Mammary epithelial cell (primary cell): ENCODE measurements at places on chromosomes 5 and 9.

DNA sequence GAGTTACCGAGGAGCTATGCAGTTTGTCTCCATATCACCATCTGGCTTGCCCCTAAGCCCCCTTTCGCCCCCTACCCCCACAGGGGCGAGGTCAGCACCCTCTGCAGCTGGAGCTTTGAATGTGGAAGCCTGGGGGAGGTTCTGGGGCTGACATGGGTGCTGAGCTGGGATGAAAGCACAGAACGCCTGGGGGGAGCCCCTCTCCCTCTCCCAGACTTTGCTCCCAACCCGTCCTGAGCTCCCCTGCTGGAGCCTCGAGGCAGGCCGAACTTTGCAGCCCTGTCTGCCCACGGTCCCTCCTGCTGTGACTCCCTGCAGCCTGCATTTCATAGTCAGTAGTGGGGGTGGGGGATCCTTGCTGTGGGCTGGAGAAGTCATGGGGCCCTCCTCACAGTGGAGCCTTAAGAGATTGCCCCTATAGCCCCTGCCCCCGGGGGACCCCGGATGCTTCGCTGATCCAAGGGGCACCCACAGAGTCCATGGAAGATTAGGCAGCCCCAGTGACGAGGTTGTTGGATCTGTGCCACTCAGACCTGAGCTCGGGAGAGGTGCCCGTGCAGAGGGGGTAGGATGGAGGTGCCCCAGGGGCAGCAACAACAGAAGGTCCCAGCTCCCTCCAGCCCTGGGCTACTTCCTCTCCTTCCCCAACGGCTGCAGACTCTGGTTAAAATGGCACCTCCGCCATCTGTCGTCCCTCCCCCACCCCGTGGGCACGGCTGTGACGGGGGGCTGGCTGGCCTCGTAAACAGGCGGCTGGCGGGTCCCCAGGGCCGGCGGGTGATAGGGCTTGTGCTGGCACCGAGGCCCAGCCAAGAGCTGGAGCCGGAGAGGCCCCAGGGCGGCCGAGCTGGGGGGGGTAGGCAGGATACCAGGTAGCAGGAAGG is 162.0 kb downstream of the C9orf50 start:
- no peak for DNase-seq

GRCh38 chr5:141681695-141682641 is at the start of gene ARAP3:
Gene ARAP3, minus strand, starts transcription at chr5:141682230. Its CDS starts 1,744 bp downstream, at chr5:141680486.
- peak; percentile 86 for DNase-seq

DNA sequence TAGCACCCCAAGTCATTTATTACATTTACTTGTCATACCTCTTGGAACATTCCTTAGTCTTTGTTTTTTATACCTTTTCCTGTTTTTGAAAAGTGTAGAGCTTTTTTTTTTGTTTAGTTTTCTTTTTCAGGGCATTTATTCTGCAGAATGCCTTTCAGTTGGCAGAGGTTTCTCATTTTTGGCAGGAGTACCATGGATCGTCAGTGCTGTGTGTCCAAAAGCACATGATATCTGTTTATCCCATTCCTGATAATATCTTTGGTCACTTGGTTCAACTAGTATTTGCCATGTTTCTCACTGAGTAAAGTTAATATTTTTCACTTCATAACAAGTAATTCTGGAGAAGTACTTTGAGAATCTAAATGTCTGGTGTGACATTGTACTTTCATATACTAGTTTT is 10.7 kb downstream of the OGN start:
- DNase-seq, result no peak

GRCh38 chr9:120583958-120584369 is 4.0 kb upstream of the CDK5RAP2 start:
- peak; percentile 98 for DNase-seq

- no peak for DNase-seq
Observed at GRCh38 chr9:3842839-3843238, 317.0 kb upstream of the RFX3 start.

DNA sequence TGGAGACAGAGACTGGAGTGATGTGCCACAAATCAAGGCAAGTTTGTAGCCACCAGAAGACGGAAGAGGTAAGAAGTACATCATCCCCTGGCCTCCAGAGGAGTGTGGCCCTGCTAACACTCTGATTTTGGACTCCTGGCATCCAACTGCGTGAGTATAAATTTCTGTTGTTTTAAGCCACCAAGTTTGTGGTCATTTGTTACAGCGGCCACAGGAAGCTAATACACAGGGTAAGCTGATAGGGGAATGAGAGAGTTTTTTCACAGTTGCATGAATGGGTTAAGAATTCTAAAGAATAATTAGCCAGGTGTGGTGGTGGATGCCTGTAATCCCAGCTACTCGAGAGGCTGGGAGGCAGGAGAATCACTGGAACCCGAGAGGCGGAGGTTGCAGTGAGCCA is 25.8 kb downstream of the SMIM3 start:
- no peak for DNase-seq

DNA sequence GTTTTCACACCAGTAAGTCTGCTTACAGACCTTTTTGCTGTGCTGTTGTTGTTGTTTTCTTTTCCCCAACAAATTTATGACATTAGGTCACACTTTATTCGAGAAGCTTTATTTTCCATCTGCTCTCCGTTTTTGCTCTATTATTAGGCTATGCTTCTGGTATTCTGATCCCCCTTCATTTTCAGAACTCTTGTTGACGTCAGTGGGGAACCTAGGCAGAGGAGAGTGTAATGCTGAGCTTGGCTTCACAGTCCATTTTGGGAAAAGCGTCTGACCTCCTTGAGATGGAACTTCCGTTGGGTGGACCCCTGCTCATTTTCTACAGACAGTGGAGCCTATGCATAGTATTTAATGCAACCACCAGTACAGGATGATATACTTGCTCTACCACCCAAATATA is 387.9 kb upstream of the MEF2C start:
- DNase-seq, result no peak

- DNase-seq, result no peak
Observed at GRCh38 chr9:110592044-110592830, 12.7 kb upstream of the SVEP1 start.

- DNase-seq, result peak; percentile 84
Observed at GRCh38 chr5:23314827-23315226, 192.6 kb upstream of the PRDM9 start.

- no peak for DNase-seq
Observed at GRCh38 chr9:112752334-112753125, 2.0 kb downstream of the SNX30 start.

- no peak for DNase-seq
Observed at GRCh38 chr5:175674731-175675346, 17.0 kb downstream of the HRH2 start.

DNA sequence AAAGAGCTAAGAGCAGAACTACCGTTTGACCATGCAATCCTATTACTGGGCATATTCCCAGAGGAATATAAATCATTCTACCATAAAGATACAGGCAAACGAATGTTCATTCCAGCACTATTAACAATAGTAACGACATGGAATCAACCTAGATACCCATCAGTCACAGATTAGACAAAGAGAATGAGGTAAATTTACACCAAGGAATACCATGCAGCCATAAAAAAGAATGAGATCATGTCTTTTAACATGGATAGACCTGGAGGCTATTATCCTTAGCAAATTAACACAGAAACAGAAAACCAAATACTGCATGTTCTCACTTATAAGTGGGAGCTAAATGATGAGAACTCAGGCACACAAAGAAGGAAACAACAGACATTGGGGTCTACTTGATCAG is 641.9 kb downstream of the PDE4D start:
- no peak for DNase-seq

DNA sequence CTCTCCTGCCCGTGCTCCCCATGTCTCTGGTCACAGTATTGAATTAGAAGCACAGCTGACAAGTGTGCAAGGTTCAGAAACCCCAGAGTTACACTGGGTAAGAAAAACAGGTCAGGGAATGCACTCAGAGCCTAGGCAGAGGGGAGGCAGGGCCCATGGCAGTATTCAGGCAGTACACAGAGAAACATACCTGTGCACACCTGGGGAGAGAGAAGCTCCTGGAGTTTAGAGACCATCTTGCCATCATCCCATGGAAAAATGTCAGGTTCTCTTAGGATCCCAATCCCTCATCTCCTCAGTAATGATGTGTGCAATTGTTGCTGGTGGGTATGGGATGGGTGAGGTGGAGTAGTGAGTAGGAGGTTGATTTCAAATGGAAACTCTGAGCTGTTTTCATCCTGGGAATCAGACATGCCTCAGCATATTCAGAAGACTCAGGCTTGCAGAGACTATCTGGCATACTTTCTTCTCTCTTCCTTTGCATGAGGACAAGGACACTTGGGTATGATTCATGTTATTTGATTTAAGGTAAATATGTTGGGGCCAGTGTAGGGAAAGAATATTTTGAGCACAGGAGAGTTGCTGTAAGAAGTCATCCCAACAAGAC is 228.5 kb downstream of the ESM1 start:
- peak; percentile 82 for DNase-seq

DNA sequence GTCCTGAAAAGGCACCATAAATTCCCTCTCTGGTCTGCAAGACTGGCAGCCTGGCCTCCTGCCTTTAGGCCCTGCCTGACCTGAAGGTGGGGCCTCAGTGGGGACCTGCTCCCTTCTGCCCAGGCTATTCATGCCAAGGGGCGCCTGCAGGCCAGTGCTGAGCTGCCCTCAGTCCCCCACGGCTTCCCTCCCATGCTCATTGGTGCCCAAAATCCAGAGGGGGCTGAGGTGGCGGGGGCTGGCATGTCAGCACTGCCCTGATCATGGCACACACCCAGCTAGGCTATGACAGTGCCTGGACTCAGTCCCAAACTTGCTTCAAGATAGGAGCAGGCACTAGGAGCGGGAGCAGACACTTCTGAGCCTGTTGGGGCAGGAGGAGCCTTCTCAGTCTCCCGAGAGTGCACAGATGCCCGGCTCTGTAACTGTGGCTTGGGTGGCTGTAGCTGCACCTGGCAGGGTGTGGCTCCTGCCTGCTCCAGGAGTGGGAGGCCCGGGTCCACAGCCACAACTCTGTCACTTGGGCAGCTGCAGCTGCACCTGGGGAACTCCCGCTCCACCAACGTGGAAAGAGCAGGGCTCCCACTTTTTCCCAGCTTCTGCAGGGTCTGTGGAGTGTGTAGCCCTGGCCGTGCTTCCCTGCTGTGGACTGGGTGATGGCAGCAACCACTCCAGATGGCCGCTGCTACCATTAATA is 49.0 kb downstream of the NDUFAF2 start:
- DNase-seq, result no peak

- DNase-seq, result no peak
Observed at GRCh38 chr9:97591535-97591934, 41.6 kb downstream of the TSTD2 start.

- DNase-seq, result no peak
Observed at GRCh38 chr9:120099065-120099464, 480.9 kb downstream of the CDK5RAP2 start.

DNA sequence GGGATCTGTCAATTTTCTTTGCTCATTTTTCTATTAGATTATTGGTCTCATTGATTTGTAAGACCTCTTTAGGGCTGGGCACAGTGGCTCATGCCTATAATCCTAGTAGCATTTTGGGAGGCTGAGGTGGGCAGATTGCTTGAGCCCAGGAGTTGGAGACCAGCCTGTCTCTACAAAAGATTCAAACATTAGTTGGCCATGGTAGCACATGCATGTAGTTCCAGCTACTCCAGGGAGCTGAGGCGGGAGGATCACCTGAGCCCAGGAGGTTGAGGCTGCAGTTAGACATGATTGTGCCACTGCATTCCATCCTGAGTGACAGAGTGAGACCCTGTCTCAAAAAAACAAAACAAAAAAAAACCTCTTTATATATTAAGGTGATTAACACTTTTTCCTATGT is 6.4 kb upstream of the SHROOM1 start:
- DNase-seq, result no peak

GRCh38 chr9:94156348-94157049 is 72.2 kb downstream of the PTPDC1 start:
- no peak for DNase-seq

GRCh38 chr9:3980771-3981170 is 319.1 kb downstream of the GLIS3 start:
- DNase-seq, result no peak

DNA sequence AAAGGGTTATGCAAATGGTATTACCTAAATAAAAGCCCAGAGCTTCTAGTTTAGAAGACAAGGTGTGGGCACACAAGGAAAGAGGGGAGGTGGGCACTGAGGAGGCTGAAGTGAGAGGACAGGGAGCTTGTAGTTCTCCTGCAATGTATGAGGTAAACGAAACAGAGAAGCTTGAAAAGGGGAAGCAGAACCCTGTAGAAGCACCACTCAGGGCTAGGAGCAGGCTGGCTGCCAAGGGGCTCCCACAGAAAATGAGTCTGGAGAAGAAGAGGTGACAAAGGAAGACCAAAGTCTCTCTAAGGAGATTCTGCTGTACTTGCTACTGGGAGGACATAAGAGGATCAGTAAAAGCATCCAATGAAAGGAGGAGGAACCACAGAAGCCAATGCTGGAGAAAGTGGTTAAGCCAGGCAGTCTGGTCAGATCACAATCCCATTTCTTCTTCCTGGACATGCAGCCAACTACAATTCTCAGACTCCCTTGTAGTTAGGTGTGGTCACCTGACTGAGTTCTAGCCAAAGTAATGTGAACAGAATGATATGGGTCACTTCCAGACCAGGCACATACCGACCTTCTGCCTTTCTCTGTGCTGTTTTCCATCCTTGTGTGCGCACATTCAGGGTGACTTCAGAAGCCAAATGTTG is 174.5 kb upstream of the MAP3K1 start:
- no peak for DNase-seq

GRCh38 chr9:116891424-116891823 is 204.3 kb downstream of the TRIM32 start:
- no peak for DNase-seq

- DNase-seq, result no peak
Observed at GRCh38 chr9:92660266-92660665, 9.7 kb downstream of the IPPK start.

DNA sequence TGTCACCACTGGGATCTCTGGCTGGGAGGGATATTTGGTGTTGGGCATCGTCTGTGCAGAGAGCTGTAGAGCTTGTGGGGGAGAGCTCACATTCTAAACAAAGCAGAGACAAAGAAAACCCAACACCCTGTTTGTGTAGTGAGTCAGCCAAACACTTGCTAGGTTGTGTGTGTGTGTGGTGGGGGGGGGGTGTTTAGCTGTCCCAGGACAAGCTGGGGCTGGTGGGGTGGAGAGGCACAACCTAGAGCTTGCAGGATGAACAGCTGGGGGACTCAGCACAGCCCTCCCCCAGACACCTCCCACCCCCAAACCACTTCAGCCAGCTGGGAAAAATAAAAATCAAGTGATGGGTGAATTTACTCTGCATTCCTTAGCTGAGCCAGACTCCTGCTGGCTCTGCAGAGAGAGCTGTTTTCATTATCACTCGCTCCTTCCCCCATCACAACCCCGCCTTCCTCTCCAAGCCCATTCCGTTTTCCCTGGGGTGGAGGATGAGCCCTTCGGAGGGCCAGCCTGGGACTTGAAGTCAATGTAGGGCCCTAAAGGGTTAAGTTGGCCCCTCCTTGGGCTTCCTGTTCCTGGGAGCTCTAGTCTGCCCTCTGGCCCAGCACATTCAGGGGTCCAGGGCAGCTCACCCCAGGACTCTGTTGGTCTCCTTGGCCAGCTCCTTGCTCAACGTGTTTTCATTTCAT is 2.6 kb downstream of the OLFML2A start:
- peak; percentile 90 for DNase-seq
